ENCODE measurements at places on chromosomes 3 and 15.

GRCh38 chr3:39445927-39446326 lies 21.6 kb upstream of the MOBP start:
- no peak for DNase-seq

GRCh38 chr3:190205739-190206138 lies 85.0 kb upstream of the P3H2 start:
- no peak for DNase-seq

- no peak for DNase-seq
Observed at GRCh38 chr3:72441284-72441994, 406.8 kb downstream of the SHQ1 start.

DNA sequence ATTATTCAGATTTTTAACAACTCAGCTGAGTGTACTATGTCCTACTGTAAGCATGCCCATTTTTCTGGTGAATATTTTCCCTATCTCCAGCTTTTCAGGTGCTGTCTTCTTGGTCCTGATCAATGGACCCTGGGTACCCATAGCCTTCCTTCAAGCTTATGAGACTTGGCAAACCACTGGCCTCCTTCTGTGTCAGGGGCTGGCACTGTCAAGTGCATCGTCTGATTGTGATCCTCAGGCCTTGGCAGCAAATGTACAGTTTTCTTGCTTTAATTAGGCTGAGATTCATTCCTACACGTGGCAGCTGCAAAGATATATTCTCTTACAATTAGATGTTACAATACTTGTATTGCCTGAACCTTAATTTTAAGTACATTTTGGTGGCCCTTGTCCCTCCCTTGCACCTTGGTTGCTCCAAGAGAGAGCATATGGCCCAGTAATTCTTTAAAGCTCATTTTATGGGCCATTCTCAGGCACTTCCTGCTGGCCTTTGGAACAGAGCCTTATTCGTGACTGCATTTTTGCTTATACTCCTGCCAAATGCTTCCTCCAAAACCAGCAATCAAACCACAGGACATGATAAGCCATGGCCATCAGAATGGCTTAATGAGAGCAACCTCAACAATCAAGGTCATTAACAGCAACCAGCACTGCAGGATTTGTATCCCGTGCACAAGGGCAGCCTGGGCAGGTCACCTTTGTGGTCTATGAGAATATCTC lies 179.9 kb downstream of the CNTN6 start:
- no peak for DNase-seq

DNA sequence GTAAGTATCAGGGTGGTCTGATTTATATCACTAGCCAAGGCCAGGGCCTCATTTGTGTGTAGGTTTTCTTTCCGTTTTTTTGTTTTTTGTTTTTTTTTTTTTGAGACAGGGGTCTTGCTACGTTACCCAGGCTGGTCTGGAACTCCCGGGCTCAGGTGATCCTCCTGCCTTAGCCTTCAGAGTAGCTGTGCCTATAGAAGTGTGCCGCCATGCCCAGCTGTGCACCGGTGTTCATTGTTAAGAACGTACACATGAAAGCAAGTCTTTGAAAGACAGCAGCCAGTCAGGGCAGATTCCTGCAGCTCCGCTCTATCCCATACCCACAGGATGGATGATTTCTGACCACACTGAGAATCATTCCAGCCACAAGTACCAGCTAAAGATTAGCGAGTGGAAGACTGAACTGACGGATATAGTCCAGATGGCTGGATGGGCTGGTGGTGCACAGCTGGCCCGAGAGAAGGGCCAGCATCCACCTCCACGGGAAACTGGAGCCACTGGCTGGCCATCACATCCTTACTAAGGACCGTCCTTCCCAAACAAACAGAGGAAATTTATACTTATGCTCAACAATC lies 95.4 kb downstream of the PCSK6 start:
- DNase-seq, result no peak

GRCh38 chr15:56176996-56177395 lies 66.7 kb downstream of the RFX7 start:
- no peak for DNase-seq

GRCh38 chr3:12752809-12753208 lies 6.2 kb downstream of the TMEM40 start:
- DNase-seq, result no peak

DNA sequence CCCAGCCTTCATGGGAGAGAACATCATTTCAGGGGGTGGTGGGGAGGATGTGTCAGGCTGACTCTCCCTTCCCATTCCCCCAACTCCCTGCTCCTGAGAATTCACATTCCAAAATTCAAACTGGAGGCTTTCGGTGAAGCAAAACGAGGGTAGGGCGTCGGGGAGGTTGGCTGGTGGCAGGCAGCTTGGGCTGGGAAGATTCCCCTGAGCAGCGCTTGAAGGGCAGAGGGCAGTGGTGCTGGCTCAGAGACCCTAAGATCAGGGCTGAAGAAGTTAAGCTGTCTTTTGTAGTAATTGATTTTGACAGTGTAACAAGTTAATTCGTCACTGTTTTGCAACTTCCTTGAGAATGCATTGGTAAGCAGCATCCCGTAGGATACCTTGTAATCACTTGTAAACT lies 187.8 kb downstream of the RAB11A start:
- no peak for DNase-seq

- DNase-seq, result no peak
Observed at GRCh38 chr3:33187368-33187634, 31.3 kb downstream of the SUSD5 start.

DNA sequence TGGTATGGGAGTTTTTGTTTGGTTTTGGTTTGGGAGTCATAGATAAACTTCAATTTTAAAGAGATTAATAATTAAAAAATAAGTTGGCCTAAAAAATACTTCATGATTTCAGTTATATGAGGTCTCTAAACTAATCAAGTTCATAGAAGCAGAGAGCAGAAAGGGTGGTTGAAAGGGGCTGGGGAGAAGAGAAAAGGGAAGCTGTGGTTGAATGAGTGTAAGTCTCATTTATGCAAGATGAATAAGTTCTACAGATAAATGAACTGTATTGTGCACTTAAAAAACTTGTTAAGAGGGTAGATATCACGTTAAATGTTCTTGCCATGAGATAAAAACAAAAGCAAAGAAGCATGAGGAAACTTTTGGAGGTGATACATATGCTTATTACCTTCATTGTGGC lies 188.7 kb downstream of the NSUN3 start:
- no peak for DNase-seq

DNA sequence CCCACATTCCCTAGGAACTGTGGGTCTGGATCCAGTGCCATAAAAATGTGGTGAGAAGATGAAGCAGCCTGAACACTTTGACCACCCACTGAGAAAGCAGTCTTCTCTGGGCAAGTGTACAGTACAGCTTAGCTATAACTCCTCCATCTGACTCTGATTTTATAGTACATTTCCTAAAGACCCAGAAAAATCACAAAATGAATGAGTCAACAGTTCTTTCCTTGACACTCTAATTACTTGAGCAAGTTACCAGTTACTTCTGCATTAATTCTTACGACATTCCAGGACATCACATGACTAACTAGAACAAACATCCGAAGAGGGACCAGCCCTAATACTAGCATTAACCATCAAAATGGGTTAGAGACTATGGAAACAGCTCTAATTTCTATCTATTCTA lies 148.1 kb upstream of the PEX5L start:
- no peak for DNase-seq

DNA sequence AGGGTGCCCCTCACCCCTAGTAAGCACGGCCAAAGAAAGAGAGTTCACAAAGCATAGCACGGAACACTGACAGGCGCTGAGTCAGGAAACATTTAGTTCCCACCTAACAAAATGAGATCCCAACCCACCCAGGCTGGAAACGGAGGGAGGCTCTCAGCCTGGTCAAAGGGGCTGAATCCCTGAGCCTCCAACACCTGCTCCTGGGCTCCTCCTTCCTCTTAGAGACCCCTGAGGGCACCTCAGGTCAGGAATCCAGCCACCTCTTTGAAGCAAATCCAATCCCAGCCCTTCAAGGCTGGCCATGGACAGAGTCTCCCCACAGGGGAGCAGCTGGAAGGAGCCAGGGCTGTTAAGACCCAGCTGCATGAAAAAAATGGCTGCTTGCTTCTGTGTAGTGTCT lies 154.4 kb upstream of the HES1 start:
- DNase-seq, result no peak

GRCh38 chr15:43939070-43939469 lies 112.3 kb downstream of the WDR76 start:
- no peak for DNase-seq

GRCh38 chr15:79439236-79439635 lies 7.1 kb downstream of the MINAR1 start:
- no peak for DNase-seq

DNA sequence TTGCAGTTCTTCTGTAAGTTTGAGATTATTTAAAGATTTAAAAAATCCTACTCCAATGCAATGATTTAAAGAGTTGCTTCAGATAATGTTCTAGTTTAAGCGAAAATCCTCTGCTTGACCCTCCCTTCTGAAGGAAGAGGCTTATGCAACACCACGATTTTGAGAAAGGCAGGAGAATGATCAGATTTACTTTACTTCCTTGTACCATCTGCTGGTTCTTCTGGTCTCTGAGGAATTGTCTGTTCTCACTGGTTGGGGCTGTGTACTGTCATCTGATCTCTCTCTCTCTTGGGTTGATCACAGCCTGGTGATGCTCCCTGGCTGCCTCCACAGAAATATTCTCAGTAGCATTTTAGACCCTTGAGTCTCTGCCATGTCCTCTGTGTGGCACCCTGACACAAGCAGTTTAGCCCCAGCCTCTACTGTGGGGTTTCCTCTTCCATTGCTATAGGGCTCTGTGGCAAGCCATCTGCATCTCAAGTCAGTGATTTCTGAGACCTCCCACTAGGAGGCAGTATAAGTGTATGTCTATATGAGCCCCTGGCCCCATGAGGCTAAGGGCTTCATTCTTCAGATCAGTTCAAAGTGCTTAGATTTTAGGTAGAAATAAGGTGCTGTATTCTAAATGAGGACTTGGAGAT lies 50.8 kb upstream of the PLAAT1 start:
- DNase-seq, result no peak

- DNase-seq, result no peak
Observed at GRCh38 chr3:65779390-65779789, 259.3 kb downstream of the MAGI1 start.

GRCh38 chr3:171234298-171235010 lies 207.9 kb upstream of the SLC2A2 start:
- DNase-seq, result no peak

DNA sequence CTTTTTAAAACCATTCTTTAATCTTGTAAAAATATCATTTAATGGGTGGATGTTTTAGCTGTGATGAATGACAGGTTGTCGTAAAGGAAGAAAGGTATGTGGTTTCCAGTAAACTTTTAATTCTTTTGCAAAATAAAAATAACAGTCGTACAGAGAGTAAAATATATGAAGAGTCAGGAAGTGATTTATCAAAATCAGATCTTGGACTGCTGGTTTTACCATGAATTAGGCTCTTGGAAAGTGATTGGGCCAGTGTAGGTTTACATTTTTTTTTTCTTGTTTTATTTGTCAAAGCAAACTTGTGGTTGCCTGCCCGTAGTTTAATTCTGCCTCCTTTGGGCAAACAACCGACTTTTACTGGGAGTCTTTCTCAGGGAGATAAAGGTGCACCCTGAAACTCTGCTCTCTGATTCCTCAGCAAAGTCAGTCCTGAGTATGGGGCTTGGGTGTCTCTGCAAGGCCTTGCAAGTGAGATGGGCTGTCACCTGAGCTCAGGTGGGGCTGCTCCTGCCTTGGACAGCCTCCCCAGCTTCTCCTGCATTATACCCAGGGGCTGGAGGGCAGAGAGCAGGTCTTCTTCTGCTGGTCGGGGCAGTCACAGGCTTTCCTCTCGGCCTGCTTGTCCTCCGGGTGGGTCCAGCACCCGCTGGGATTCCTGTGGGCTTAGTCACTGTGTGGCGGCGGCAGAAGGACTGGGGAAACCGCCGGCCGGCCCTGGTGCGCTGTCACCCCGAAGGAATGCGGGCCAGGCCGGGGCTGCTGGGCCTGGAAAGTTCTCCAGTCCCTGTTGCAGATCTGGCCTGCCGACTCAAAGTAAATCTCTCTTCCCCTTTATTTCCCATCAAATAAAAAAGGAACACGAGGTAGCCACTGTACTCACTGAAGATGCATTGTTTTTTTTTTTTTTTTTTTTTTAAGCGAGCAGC lies 79.0 kb downstream of the IGF1R start:
- DNase-seq, result no peak

GRCh38 chr3:192408647-192409200 lies 318.6 kb downstream of the FGF12 start:
- no peak for DNase-seq

GRCh38 chr3:134232951-134233350 lies 17.7 kb downstream of the RYK start:
- DNase-seq, result no peak

DNA sequence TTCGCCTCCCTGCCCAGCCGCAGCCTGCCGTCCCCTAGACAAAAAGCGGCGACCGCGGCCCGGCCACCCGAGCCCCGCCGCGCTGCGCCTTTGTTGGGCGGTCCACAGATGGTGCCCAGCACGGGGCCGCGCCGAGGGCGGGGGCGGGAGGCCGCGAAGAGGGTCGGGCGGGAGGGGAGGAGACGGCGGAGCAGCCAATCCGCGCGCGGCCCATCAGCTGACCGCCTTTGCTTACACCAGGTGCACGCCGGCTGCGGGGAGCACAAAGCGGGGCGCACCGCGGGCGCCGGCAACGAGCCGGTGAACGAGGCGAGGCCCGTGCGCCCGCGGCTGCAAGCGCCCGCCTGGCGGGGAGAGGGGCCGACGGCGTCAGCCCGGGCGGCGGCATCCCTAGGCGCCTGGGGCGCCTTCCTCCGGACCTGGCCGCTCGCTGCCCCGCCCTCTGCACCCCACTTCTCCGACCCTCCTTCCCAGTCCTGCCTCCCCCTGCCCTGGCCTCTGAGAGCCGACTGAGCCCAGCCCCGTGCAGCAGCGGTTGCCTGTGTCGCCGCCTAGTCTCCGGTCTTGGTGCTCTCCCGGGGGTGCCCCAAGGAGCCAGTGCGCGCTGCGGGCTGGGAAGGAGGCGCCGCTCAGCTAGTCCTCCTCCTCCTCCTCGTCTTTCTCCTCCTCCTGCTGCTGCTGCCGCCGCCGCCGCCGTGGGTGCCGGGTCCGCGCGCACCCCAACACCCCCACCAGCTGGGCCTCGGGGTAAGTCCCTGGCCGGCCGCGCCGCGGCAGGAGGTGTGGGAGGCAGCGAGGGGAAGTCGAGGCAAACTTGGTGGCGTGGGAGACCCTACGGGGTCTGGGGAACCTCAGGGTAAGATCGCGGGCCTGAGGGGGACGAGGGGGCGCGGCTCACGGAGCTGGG lies at the start of gene LRRN1:
LRRN1 (plus strand) TSS at position 259 of the 907 bp plus-strand sequence. CDS start 45,211 bp downstream, outside the sequence.
- no peak for DNase-seq

GRCh38 chr3:77191640-77192039 lies 151.7 kb downstream of the ROBO2 start:
- no peak for DNase-seq

DNA sequence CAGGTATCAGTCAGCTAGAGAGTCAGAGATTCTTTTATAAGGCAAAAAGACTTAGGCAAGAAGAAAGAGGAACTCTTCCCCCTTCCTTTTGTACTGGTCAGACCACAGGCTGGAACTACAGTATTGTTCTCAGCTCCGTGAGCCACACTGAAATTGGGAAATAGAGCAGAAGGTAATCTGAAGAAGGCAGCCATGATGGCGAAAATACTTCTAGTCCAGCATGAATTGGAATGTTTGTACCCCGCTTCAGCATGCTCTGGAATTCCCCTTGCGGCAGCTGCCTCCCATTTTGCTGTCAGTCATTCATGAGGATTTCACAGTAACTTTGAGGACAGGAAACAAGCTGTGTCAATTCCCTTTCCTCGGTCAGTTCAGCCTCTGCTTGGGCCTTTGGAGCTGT lies 96.2 kb downstream of the CORO2B start:
- peak; percentile 12 for DNase-seq

GRCh38 chr3:71753701-71754609 lies at the start of gene GPR27:
GPR27 (plus strand) TSS chr3:71753855; CDS start chr3:71754050, 195 bp downstream.
- DNase-seq, result peak; percentile 69
